ENCODE measurements at places on chromosomes 5 and 9. TPM values are rescaled to one million over a fixed set of nuclear protein-coding genes. Genes with fewer than 3 reads are reported as not detected.

- no peak for DNase-seq
Measured at GRCh38 chr9:114718801-114719221, 36.8 kb upstream of the TEX48 start.

Gene AJM1
- 8.6 TPM for total RNA-seq

Gene LECT2
- not detected for total RNA-seq

GRCh38 chr5:37494756-37495155, 115.6 kb downstream of the WDR70 start:
- DNase-seq, result no peak

GRCh38 chr5:86970361-86970760, 297.3 kb upstream of the RASA1 start:
- no peak for DNase-seq

- DNase-seq, result no peak
Measured at GRCh38 chr5:171188016-171188415, 121.0 kb upstream of the TLX3 start.

Gene TLR4
- 16.8 TPM for total RNA-seq

DNA sequence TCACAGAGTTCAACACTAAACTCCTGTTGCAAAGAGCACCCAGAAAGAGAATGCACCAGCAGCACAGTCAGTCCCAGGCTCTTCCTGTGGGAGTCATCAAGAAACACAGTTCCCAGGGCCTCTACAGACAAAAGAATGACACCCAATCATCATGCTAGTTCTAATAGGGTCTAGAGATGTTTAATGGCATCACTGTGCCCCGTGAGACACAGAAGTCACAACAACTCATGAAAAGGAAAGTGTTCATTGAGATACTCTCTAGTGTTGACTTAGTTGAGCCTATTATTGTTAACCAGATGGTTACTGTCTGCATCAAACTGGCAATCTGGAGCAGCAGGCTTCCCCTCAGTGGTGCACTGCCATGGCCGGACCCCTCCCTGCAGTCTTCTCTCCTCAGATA, 1.6 kb downstream of the KLHL3 start:
- no peak for DNase-seq

Gene PRDM9
- total RNA-seq, result not detected

DNA sequence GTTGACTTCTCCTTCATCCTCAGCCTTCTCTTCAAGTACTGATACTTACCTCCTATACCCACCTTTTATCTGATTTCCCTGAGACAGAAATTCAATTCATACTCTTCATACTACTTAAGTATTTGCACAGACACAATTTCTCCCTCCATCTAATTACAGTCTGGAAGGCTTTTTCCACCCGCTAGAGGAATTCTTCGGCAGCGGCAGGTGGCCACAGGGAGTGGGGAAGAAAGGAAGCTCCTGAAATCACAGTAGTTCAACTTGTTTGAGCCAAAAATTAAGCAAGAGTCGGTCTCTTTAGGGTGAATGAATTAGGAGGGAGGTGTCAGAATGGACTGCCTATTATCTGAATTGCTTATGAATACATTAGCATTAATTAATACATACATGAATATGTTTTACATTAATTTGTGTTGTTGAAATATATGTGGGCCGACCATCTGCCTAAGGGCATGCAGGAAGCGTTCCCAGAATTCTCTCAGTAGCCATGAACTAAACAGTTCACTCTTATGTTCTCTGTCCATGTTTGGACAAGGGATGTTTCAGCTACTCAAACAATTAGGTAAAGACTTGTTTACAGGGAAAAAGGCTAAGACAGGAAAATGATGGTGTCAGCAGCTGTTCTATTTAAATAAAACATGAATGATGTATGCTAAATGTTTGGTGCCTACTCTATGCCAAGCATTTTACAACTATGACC, 101.4 kb upstream of the SMARCA2 start:
- DNase-seq, result no peak

Gene NOL6
- total RNA-seq, result 13.0 TPM

DNA sequence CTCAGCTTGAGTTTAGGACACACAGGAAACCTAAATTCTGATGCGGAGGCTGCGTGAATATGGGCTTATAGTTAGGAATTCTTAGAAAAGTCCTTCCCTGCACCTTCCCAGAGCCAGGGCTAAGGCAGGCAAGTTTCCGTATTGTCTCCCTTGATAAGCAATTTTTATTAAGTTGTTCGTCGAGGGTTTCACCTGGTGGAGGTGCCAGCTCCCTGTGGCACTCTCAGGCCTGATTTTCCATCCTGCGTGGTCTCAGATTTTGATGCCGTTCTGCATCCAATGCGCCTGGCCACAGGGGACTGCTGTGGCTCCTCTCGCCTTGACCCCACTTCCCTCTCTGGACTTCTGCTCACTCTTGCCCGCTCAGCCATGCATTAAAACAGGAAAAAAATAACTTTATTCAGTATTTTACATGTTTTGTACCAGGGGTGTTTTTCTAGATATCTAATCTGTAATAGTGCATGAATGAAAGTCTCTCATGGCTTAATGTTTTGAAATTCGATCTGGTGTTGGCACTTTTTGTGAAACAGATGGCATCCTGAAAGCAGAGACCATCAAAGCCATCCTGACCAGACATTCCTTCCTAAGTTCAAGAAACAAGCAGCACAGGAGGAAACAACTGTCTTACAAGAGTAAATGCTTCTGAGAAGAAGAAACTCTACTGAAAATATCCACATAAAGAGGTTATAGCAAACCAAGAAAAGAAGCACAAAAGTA, 50.7 kb downstream of the TRIP13 start:
- DNase-seq, result no peak

Gene PLAC8L1
- total RNA-seq, result not detected

DNA sequence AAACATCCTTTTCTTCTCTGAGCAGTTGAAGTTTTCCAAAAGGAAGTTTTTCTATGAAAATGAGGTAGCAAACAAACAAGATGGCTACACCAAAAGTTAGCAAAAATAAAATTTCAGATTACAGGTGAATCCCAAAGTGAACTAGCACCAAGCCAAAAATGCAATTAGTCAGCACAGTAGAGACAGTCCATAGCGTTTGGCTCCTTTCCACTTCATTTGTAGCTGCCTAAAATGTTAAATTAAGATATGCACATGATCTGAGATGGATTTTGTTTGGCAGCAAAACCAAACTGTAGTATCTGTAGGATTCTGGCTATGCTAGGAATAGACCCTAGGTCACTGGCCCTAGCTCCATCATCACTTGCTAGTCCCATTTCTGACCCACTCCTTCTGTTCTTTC, 45.7 kb upstream of the SHOC1 start:
- DNase-seq, result no peak

Data from Right ventricle myocardium inferior (tissue), 1 donor.